ENCODE measurements at places on chromosomes 1 and 21.

GRCh38 chr1:167301355-167301754, 80.7 kb downstream of the POU2F1 start:
- DNase-seq = no peak

GRCh38 chr1:151831605-151832004, at the start of gene RORC:
Gene RORC, minus strand, starts transcription at chr1:151831802. Its CDS starts 38 bp downstream, at chr1:151831764.
- no peak for DNase-seq

DNA sequence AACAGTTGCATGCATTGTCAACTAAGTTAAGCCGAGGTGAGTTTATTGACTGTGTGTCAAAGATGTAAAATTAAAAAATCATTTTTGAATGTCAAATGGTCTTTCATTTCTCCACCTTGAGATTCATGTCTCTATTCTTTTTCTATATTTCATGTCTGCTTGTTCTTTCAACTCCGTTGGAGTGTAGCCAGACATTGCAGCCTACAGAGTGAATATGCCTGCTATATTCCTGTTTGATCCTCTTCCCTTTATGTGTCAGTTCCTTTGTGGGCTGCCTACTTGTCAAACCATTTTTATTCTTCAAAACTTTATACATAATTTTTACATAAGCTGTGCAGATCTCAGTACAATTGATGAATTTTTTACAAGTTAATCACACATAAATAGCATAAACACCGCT, 1325.8 kb upstream of the PRMT6 start:
- DNase-seq = no peak

DNA sequence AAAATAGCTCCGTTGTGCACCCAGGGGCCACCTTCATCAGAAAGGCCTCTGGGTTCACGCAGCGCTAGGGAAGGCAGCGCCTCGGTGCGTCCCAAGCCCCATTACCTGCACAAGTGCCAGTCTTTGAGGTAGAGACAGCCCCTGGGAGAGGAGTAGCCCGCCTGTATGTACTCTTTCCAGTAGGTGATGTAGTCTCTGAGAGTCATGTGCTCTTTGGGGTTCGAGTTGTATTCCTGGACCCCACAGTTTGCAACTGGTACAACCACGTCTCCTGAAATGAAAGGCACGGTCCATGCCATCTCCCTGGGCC, 601 bp downstream of the JMJD4 start:
- no peak for DNase-seq

DNA sequence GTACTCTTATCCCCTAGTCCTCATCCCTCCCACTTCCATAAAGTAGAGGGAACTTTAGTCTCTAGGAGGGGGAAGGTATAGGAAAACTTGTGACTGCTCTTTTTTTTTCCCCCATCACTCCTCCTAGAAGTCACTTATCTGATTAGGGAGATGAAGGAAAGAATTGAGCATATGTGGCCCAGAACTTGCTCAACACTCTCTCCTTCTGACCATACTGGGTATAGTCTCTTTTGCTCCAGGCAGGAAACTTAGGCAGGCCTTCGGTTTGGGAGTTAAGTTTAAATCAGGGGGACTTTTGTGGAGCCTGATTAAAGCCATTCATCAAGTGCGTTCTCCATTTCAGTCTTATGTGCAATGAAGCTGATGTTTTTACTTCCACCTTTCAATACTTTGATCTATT, 5.8 kb downstream of the UBE2U start:
- DNase-seq = no peak

Data from fibroblast of the conjunctiva (primary cell).